ENCODE measurements at places on chromosomes 11 and 22. TPM values are rescaled to one million over a fixed set of nuclear protein-coding genes. Genes with fewer than 3 reads are reported as not detected.
A peak's percentile ranks its signal among the peaks of the same experiment; 100 is the strongest.

- DNase-seq: peak; percentile 82
These were observed 41.1 kb downstream of the DIXDC1 start for GRCh38 chr11:111978028-111978771.

GRCh38 chr22:32613773-32614392 lies 139.3 kb downstream of the FBXO7 start:
- DNase-seq: no peak

The LRRC51 gene
- total RNA-seq: 11.4 TPM

GRCh38 chr11:66022401-66023185 lies 3.7 kb downstream of the CATSPER1 start:
- no peak for DNase-seq

The OR5AS1 gene
- not detected for total RNA-seq

DNA sequence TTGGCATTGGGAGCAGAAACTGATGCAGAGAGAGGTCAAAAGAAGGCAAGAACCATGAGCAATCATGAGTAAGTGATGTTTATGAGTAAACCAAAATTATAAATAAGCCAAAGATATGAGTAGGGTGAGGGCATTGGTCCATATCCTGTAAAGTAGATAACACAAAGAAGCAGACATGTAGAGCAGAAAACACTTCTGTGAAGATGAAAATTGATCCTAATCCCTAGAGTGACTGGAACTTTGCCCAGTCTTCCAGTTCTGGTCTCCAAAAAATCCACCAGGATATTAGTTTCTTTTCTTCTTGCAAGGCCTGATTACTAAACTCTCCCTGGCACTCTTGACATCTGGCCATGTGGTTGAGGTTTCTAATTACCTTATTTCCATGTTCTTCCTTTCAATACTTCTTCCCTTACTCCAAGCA lies 13.7 kb upstream of the DRD2 start:
- no peak for DNase-seq

- DNase-seq: no peak
These were observed 9.8 kb upstream of the POU2AF1 start for GRCh38 chr11:111388842-111389241.

GRCh38 chr22:35685731-35686130 lies 31.9 kb upstream of the APOL5 start:
- DNase-seq: no peak

The OR2AG2 gene
- 0.47 TPM for total RNA-seq

The WNT7B gene
- 6.6 TPM for total RNA-seq

- no peak for DNase-seq
These were observed 40.9 kb downstream of the TBX1 start for GRCh38 chr22:19801340-19802000.

DNA sequence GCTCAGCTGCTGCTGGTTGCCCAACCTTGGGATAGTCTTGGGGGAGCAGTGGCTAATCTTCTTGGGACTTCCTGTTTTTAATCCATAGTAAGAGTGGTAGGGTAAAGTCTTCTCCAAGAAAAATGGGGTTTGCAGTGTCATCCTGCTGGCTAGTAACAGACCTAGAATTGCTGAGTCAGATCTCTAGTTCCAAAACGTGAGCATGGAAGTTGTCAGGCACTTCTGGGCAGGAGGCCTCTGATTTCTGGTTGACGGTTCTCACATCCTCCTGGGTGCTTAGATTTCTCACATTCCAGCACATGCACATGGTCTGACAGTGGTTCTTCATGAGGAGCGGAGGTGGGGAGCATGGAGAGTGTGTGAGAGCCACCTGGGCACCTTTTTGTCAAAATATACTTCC lies 410.0 kb downstream of the OPCML start:
- DNase-seq: no peak

The GSTT2B gene
- total RNA-seq: 4.1 TPM

The PRG3 gene
- 0.31 TPM for total RNA-seq

- DNase-seq: no peak
These were observed 487.1 kb upstream of the ANO3 start for GRCh38 chr11:25844811-25845210.

The C11orf97 gene
- not detected for total RNA-seq

The GALNT18 gene
- total RNA-seq: 22.8 TPM

DNA sequence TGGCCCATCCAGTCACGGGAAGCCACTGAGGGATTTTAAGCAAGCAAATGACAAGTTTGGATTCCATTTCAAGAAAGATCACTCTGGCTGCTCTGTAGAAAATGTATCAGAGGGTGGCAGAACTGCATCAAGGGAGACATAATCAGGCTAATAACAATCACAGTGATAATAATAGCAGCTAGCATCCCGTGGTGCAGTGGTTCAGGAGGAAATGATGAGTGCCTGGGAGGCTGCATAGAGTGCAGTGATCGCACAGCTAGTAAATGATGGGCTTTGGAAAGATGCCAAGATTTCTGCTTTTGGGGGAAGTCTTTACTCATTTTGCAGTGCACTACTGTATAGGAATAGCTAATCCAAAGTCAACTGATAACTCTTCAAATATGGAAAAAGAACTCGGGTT lies 35.8 kb downstream of the TNRC6B start:
- no peak for DNase-seq

DNA sequence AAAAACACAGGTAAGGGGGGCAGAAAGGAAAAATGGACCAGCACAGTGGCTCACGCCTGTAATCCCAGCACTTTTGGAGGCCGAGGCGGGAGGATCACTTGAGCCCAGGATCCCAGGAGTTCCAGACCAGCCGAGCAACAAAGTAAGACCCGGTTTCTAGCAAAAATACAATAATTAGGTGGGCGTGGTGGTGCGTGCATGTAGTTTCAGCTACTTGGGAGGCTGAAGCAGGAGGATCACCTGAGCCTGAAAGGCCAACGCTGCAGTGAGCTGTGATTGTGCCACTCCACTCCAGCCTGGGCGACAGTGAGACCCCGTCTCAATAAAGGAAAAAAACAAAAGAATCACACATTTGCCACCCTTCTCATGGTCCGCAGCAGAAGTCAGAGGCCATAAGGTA lies 519.4 kb downstream of the BRD1 start:
- no peak for DNase-seq

GRCh38 chr11:64971421-64972233 lies at the start of gene MAJIN:
Gene MAJIN (minus strand): TSS chr11:64972108. CDS start chr11:64959405, 12,703 bp downstream.
- DNase-seq: peak; percentile 27

DNA sequence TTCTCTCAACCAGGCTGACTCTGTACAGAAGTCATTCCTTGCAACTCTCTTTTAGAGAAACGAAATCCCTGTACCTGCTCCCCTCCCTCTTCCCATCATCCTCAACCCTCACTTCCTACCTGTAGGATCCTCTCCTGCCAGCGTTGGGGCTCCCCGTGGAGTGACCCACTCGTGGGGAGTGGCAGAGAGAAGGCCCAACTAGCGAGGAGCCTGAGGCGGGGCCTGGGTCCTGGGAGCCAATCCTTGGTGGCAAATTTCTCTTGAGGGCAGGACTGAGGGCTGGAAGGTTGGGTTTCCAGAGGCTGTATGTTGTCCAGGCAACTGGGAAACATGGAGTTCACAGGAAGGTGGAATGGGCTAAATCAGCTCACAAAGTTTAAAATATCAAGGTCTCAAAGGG lies 10.4 kb downstream of the NHERF4 start:
- DNase-seq: no peak

DNA sequence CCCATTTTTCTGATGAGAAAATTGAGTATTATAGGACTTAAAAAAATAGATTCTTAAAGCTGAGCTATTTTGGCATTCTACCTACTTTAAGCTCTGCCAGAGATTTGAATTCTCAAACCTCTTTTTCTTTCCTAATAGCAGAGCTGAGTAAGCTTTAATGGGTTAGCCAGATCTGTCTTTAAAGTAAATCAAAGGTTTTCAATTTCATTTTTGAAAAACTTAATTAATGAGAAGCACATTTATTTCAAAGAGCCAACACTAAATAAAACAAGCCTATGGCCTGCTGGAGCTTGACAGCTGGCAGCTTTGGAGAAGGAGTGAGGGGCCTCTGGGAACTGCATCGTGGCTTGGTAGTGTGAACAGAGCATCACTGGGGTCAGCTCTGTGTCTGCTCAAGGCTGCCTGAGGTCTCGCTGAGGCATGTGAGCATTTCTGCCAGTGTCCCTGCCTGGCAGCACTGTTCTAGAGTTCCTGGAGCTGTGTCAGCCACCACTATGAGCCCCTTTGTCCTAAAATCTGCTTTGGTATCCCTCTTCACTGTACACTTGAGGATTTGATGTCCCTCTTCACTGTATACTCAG lies 50.4 kb upstream of the PRSS23 start:
- DNase-seq: no peak

DNA sequence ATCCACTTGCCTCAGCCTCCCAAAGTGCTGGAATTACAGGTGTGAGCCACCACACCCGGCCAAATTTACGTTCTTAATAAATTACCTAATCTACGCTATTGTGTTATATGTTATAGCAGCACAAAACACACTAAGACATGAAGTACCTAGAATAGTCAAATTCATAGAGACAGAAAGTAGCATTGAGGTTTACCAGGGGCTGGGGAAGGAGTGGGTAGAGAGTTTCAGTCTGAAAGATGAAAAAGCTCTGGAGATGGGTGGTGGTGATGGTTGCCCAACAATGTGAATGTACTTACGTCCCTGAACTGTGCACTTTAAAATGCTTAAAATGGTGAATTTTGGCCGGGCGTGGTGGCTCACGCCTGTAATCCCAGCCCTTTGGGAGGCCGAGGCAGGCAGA lies 65.7 kb upstream of the NUP50 start:
- DNase-seq: no peak

- no peak for DNase-seq
These were observed 942 bp upstream of the TSPAN18 start for GRCh38 chr11:44725757-44726282.

DNA sequence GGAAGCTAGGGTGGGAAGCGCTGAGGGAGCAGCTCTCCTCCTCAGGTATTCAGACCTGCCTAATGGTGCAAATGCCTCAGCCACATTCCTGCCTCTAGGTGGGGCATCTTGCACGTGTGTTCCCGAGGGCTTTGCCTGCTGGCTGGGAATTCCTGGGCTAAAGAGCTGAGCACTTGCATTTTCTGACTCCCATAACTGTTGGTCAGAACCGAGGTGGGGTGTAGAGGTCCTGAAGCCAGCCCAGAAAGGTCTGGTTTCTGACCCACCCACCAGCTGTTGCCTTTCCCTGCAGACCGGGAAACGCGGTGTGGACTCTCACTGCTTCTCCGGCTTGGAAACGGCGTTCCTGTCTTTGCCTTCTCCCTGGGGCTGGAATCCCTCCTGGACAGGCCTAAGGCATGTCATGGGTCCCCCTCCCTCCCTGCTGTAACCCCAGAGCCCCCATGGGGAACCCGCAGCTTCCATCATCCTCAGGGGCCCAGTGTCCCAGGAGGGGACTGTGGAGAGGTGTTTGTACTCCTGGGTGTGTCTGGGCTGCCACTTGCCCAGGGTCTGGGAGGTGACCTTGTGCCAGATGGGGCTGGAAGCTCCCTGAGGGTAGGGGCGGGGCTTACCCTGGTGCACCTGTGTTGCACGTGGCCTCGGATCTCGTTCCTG lies 24.0 kb upstream of the SMIM38 start:
- no peak for DNase-seq

GRCh38 chr11:98434296-98434695 lies 586.5 kb upstream of the CNTN5 start:
- DNase-seq: peak; percentile 9

The OR8H3 gene
- total RNA-seq: not detected

DNA sequence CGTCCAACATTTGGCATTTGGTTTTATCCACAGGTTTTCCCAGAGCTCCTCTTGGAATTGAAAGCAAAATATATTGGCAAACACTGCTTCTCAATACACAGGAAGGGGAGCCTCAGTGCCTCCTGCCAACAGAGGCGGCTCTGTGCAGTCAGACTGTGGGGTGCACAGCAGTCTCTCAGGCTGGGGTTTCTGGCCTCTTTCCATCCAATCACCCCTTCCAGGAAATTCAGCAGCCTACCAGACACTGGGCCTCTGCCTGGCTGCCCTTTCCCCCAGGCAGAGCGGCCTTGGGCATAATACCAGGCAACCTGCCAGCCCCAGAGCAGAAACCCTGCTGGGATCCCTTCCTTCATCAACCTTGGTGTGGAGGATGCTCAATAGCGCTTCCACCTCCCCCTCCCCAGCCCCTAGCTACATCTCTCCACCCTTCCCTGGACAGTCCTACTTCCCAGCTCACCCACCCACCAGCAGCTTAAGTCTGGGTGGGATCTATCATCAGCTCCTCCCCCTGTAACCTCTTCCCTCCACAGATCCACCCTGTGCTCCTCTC lies 17.8 kb upstream of the RAPSN start:
- DNase-seq: peak; percentile 70

The ADSL gene
- 48.2 TPM for total RNA-seq

- no peak for DNase-seq
These were observed 20.4 kb downstream of the BIRC2 start for GRCh38 chr11:102367364-102367763.

- DNase-seq: no peak
These were observed 415.9 kb downstream of the METTL15 start for GRCh38 chr11:28524098-28524497.

DNA sequence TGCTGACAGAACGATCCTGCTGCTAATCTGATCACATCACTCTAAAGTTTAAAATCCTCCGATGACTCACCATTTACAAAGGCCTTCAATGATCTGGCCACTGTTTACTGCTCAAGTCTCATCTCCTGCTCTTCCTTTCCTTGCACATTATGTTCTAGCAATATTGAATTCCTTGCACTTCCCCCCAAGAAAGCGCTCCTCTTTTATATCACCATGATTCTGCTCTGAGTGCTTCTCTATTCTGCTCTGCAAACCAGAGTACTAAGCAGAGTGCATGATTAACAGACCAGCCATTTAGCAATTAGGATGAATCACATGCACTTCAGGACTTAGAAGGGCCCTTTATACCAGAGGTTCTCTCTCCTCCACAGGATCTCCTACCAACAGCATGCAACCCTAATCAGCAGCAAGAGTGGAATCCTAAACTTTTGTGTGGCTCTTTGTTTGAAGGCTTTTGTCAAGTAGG lies 1122.8 kb upstream of the CCDC90B start:
- DNase-seq: no peak

The PRSS23 gene
- total RNA-seq: 11.1 TPM

The PANX3 gene
- total RNA-seq: not detected

GRCh38 chr11:102402548-102402947 lies 50.0 kb downstream of the TMEM123 start:
- DNase-seq: no peak

DNA sequence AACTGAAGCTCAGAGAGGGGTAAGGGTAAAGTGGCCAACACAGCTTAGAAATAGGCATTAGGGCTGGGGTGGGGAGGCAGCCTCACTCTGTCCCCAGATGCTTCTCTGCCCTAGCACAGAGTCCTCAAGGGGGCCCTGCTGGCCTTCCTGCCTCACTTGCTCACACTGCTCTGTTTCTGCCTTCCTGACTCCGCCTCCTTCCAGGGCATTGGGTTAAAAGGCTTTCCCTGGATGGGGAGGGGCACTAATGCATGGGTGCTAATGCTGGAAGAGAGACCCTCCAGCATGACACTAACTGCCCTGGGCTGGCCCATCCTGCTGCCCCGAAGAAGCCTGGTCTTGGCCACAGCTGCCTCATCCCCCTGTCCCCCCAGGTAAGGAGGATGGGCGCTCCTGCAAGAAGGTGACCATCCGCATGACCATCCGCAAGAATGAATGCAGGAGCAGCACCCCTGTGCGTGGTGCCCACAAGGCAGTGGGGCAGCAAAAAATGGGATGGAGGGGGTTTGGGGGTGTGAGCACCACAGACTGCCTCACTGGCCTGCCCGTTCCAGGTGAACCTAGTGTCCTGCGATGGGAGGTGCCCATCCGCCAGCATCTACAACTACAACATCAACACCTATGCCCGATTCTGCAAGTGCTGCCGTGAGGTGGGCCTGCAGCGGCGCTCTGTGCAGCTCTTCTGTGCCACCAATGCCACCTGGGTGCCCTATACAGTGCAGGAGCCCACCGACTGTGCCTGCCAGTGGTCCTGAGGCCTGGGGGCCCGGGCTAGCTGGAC lies 74.0 kb upstream of the MYOD1 start:
- DNase-seq: no peak

All from occipital lobe (tissue), 3 donors.